ENCODE measurements at places on chromosomes 16 and 17.
A peak's percentile ranks its signal among the peaks of the same experiment; 100 is the strongest.

DNA sequence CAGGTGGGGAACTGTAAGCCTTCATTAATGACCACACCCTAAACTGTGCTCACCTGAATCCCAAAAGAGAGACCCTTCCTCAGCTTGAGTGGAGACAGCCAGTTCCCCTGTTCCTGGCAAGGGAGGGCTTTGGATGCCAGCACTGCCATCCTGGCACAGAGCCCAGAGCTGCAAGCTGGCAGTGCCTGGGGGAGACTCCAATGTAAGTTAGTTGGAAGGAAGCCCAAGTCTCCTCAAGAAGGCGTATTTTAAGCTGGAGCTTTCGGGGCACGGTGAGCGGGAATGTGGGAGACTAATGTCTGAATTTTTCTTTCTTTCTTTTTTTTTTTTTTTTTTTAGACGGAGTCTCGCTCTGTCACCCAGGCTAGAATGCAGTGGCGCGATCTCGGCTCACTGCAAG lies 4.7 kb downstream of the CDC42EP4 start:
- DNase-seq, result no peak

- peak; percentile 53 for DNase-seq
Measured at GRCh38 chr17:64024781-64025731, 4.6 kb upstream of the ICAM2 start.

DNA sequence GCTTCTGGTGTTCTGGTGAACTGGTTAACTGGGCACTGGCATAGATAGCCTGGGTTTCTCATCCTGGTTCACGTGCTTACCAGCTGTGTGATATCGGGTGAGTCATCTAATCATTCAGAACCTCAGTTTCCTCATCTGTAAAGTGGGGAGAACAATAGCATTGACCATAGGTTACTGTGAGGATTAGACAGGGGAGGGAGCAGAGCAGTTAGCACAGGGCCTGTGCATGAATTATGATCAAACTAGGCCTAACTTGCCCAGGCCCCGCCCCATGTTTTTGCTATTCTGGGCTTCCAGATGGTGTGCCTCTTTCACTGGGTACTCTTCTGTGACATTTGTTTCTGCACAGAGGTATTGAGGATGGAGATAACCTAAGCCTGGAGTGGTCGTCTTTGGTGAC lies 4.6 kb upstream of the KLHL36 start:
- no peak for DNase-seq

DNA sequence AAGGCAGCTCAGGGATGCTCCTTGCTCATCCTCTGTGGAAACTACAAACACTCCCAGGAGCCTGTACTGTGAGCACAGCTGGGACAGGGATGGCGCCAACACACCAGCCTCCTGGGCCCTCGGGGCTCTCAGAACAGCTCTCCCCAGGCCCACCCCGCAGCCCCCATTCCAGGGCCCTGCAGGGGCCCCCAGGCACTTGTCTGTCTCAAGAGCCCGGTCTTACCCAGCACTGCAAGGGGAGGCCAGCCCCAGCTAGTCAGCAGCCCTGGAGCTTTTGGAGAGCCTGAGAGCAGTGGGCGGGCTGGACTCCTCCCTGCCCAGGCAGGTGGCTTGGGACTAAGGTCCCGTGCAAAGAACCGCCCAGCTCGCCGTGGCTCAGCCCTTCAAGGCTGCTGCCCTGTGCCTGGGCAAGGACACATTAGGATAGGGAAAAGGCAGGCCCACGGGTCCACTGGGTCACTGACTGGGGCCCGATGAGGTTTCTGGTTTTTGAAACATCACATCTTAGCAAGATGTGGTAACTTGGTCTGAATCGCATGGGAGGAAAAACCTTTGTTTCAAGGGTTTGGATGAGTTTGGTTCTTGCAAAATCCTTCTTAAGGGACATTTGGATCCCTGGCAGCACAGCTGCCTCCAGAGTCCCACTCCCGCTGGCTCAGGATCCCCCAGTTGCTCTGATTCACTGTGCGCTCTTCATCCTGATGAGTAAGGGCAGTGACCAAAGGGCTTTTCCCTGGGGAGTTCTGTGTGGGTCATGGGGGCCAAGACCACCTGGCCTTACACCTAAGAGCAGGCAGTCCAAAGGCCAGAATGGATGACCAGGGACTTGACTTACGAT lies 2.8 kb downstream of the DNASE1L2 start:
- DNase-seq, result no peak

- peak; percentile 72 for DNase-seq
Measured at GRCh38 chr16:49281843-49282642, 405 bp upstream of the CBLN1 start.

GRCh38 chr16:76882105-76882504 lies 308.9 kb upstream of the MON1B start:
- no peak for DNase-seq

- DNase-seq, result no peak
Measured at GRCh38 chr17:82313195-82314011, 4.0 kb downstream of the CD7 start.

DNA sequence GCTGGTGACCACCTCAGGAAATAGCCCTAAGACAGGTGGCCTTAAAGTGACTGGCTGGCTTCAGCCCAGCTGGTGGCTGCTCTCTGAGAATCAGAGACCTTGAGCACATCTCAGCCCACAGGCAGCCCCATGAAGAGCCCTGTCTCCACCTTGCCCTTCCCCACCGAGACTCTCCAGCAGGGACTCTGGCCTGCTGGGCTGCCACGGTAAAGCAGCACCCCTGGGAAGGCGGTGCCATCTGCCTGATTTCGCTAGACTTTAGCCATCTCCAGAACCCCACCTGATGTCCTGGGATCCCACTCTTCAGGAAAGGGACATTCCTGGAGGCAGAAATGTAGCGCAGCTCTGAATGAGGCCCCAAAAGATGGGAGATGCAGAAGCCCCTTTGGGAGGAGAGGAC lies 45.2 kb upstream of the LGALS9 start:
- no peak for DNase-seq

DNA sequence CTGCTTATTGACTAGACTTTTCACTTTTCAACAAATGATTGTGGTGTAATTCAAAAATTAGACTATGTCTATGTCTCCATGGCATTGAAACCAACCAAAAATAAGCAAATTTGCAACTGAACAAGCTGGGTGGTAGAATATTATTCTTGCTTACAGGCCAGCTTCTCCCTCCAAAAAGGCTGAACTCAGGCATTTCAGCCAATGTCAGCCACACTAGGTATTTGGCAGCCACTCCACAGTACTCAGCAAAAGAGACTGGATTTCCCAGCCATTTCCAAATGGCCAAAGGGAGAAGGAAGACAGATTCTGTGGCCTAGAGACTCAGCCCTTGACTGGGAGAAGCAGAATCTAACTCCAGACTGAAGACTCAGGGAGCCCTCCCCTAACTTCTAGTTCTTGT lies 121.8 kb upstream of the IRX5 start:
- no peak for DNase-seq

- DNase-seq, result no peak
Measured at GRCh38 chr16:50088302-50088701, 22.5 kb downstream of the HEATR3 start.

- DNase-seq, result no peak
Measured at GRCh38 chr17:57601143-57601735, 143.9 kb downstream of the CCDC182 start.

DNA sequence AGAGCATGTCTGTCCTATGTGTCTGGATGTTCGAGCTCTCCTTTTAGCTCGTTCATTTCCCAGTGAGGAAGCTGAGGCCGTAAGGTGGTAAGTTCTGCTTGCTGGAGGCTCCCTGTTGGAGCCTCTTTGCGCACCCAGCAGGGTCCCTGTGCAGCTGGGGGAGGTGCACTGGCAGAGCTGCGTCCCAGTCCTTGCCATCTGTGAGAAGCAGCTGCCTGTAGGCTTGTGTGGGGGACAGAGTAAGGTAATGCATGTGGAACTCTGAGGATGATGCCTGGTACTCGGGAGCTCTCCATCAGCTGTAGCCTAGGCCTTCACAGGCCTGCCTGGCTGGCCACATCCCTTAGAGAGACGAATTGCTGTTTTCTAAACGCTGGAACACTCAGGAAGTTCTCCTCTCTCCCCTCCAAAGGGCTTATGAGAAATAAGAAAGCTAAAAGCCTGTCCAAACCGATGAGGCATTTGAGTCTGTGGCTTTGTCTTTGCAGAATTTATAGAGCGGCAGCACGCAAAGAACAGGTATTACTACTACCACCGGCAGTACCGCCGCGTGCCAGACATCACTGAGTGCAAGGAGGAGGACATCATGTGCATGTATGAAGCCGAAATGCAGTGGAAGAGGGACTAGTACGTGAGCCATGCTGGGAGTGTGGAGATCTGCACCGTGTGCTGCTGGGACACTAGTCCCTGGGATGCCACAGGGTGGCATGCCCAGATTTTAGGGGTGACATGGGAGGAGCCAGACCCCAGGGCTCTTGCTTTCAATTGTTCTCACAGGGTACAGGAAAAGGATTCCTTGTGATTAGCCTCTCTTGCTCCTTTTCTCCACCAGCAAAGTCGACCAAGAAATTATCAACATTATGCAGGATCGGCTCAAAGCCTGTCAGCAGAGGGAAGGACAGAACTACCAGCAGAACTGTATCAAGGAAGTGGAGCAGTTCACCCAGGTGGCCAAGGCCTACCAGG lies 1.6 kb downstream of the NDUFB10 start:
- DNase-seq, result peak; percentile 71

DNA sequence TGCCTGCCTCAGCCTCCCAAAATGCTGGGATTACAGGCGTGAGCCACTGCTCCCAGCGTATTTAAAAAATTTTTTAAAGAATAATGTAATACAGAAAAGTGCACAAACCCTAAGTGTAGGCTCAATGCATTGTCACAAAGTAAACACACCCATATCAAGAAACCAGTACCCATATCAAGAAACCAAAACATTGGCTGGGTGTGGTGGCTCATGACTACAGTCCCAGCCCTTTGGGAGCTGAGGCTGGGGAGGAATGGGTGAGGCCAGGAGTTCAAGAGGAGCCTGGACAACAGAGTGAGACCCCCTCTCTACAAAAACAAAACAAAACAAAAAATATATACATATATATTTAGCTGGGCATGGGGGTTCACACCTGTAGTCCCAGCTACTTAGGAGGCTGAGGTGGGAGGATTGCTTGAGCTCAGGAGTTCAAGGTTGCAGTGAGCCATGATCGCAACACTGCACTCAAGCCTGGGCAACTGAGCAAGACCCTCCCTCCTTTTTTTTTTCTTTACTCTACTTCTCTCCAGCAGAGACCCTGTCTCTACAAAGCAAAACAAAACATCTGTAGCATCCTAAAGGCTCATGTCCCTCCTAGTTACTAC lies 9.3 kb upstream of the PRR14 start:
- DNase-seq, result no peak

- DNase-seq, result no peak
Measured at GRCh38 chr17:49388290-49388640, 26.2 kb upstream of the ZNF652 start.

DNA sequence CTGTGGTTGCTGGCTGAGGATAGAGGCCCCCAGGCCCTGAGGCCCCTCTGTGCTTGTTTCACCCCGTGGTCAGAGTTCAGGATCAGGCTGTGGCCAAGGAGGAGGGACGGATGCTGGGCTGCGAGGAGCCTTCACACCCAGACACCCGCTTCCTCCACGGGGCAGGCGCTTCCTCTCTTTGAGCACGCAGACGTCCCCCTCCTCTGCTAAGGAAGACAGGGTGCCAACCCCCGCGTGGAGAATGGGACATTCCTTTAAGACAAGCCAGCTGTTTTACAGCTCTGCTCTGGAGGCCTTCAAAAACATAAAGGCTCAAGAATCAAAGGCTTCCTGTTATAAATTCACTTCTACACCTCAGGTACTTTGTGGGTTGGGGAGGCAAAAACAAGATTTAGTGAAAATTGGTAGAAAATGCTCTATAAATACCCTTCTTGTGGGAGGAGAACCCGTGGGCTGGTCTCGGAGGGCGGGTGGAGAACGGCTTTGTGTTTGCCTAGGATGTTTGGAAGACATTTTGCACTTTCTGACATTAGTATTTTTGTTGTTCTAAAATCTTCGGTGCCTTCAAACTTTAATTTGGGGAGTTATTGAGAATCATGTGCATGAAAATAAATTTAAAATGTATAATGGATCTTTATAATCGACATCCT lies 60.8 kb upstream of the FOXF1 start:
- no peak for DNase-seq

DNA sequence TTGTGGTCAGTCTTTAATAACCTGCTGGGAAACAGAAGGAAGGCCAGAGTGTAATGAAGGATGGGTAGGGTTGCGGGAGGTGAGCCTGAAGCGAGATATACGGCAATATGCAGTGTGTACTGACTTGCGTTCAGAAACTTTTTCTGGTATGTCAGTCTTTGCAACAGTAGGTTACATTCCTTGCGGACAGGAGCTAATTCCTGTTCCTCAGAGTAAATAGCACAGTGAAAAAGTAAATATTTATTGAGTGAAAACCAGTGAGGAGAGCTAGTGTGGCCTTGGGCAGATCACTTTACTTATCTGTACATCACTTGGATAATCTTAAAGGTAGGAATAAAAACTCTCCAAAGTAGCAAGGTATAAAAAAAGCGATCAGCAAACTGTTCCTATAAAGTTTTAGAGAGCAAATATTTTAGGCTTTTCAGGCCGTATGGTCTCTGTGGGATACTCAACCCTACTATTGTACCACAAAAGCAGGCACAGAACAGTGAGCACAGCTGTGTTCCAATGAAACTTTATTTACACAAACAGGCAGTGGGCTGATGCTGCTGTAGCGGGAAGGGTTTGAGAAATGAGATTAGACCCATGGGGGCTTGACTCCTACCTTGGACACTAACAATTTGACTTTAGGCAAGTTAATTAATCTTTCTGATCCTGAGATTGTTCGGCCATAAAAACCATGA lies 348.0 kb downstream of the UTP18 start:
- no peak for DNase-seq

DNA sequence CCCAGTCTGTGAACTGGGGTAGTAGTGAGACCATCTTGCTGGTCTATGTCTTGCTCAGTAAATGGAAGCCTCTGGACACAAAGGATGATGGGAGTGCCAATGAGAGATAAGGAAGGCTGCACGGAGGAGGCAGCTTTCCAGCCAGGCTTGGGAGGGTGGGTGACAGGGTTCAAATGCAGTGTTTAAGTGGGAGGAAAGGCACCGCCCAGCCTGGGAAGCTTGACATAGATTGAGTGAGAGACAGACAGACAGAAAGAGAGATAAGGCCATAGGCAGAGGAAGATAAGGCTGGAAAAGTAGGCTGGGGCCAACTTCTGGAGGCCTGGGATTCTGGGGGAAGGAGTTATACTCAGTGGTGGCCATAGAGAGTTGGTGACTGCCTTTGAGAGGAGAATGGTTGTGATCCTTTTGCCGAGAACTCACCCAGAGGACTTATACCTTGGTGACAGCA lies 7.2 kb upstream of the COL1A1 start:
- no peak for DNase-seq

- DNase-seq, result peak; percentile 50
Measured at GRCh38 chr17:64599187-64599676, 62.9 kb downstream of the SMURF2 start.

DNA sequence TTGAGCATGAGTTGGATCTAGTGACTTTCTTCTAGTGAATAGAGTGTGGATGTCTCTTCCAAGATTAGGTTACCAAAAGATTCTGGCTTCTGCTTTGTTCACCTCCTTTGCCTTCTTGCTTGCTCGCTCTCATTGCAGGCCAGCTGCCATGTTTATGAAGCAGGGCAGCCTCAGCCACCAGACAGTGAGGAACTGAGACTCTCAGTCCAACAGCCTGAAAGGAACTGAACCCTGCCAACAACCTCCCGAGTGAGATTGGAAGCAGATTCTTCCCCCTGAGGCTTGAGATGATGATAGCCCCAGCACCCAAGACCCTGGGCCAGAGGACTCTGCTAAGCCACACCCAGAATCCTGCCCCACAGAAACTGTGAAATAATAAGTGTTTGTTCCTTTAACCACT lies 48.4 kb downstream of the NOG start:
- no peak for DNase-seq
